ENCODE measurements at places on chromosomes 2 and 18. TPM values are rescaled to one million over a fixed set of nuclear protein-coding genes. Genes with fewer than 3 reads are reported as not detected.

Gene ATP9B
- 37.1 TPM for total RNA-seq

Gene SERPINB2
- under 0.01 TPM for total RNA-seq

Gene SKA1
- 2.0 TPM for total RNA-seq

Gene RAPH1
- 51.6 TPM for total RNA-seq

Gene B4GALT6
- total RNA-seq = 6.4 TPM

Gene LGALSL
- total RNA-seq = 38.4 TPM

Gene ASTL
- not detected for total RNA-seq

Gene CRYGD
- 1.2 TPM for total RNA-seq

Gene SCYGR4
- total RNA-seq = not detected

Gene INPP5D
- total RNA-seq = 2.7 TPM

Gene C1QL2
- 4.4 TPM for total RNA-seq

Gene EFHD1
- 2.7 TPM for total RNA-seq

Gene DSC2
- 5.4 TPM for total RNA-seq

Gene ITM2C
- total RNA-seq = 116 TPM

Gene XPO1
- 550 TPM for total RNA-seq

Gene IL36RN
- total RNA-seq = not detected

Gene VSNL1
- total RNA-seq = 17.5 TPM

Gene COMMD1
- total RNA-seq = 29.0 TPM

Gene GPR45
- total RNA-seq = 1.7 TPM

Gene SLC30A3
- total RNA-seq = 1.2 TPM

Gene BOLL
- total RNA-seq = not detected

Gene ACKR3
- total RNA-seq = 7.1 TPM

Gene ATP6V1C2
- total RNA-seq = 0.25 TPM

Gene CLEC4F
- not detected for total RNA-seq

Gene COL4A4
- 0.74 TPM for total RNA-seq

Gene RTP5
- total RNA-seq = 5.2 TPM

Gene CNDP1
- total RNA-seq = 0.49 TPM

Gene FOXI3
- total RNA-seq = 0.25 TPM

Gene CFAP221
- total RNA-seq = 6.4 TPM

Gene CDKL4
- 5.7 TPM for total RNA-seq

Gene OTOS
- total RNA-seq = not detected

Gene DUSP19
- total RNA-seq = 9.8 TPM

Gene LIMS1
- 9.1 TPM for total RNA-seq

Gene TUBB8B
- total RNA-seq = not detected

Gene TUBA3E
- not detected for total RNA-seq

Gene OTOF
- 0.25 TPM for total RNA-seq

Gene GPD2
- total RNA-seq = 139 TPM

Gene REG3A
- total RNA-seq = not detected

Gene ATG16L1
- total RNA-seq = 24.8 TPM

Gene GALR1
- under 0.01 TPM for total RNA-seq

Gene DES
- total RNA-seq = 0.49 TPM

Gene LRRC30
- total RNA-seq = not detected

Gene SLC19A3
- total RNA-seq = 1.5 TPM

All from temporal lobe (tissue), 4 donors.